ENCODE measurements at places on chromosomes 4 and X.

GRCh38 chrX:87580862-87581261, 63.3 kb downstream of the KLHL4 start:
- DNase-seq = no peak

DNA sequence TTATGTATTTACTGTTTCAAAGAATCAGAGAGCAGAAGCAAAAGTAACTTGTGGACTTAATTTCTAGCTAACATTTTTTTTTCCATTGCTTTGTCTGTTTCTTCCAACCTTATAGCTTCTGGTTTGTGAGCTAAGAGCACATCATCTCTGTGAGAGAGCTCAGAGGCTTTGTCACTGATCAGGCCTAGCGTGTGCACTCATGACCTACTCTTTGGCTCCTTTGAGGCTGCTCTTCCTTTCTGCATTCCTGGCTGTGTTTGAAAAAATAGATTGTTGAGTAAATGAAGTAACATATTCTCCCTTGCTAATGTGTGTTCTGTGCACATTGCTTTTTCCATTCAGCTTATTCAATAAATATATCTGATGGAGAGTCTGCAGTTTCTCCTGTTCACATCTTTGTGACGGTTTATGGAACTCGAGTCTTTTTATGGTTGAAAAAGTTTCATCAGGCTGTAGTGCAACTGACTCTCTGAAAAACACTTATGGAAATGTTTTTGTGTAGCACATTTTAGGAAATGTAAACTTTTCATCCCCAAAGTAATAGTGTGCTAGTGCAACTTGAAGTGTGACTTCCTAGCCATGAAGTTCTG, 133.0 kb downstream of the RAPGEF2 start:
- DNase-seq = no peak

- DNase-seq = no peak
These were observed 262.4 kb downstream of the MID1IP1 start for GRCh38 chrX:39063702-39064101.

DNA sequence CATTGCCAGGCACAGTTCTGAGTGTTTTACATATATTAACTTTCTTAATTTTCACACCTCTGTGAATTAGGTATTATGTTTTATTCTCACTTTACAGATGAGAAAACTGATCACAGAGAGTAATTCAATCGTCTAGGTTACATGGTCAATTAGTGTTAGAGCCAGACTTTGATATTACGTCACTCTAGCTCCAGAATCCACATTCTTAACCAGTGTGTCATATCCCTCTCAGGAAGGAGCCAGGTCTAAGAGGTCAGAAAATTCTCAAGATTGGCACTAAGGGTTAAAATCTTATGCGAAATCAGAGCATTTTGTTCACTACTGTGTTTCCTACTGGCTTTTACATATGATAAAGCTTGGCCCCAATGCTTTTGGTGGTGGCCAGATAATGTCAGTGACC, 7.4 kb downstream of the DMP1 start:
- DNase-seq = no peak

DNA sequence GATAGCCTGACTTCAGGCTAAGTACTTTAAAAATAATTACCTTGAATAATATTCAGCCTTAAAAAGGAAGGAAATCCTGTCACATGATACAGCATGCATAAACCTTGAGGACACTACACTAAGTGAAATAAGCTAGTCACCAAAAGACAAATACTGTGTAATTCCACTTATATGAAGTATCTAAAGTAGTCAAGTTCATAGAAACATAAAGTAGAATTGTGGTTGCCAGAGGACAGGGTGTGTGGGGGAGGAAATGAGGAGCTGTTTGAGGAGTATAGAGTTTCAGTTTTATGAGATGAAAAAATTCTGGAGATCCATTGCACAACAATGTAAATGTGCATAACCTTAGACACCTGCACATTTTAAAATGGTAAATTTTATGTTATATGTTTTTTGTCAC, 5.6 kb upstream of the STPG2 start:
- no peak for DNase-seq

- DNase-seq = no peak
These were observed 19.1 kb upstream of the S100P start for GRCh38 chr4:6674500-6675149.

- DNase-seq = no peak
These were observed 548.9 kb downstream of the PPP4R3C start for GRCh38 chrX:26914232-26914631.

GRCh38 chr4:163764569-163764968, 270.1 kb downstream of the TMA16 start:
- no peak for DNase-seq

DNA sequence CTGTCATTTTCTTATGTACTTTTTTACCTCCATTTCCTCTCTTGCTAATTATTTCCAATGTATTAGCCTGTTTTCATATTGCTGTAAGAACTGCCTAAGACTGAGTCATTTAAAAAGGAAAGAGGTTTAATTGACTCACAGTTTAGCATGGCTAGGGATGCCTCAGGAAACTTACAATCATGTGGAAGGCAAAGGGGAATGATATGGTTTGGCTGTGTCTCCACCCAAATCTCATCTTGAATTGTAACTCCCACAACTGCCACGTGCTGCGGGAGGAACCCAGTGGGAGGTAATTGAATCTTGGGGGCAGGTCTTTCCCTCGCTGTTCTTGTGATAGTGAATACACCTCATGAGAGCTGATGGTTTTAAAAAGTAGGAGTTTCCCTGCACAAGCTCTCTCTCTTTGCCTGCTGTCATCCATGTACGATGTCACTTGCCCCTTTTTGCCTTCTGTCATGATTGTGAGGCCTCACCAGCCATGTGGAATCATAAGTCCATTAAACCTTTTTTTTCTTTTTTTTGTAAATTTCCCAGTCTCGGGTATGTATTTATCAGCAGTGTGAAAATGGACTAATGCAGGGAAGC, 870.0 kb upstream of the INTU start:
- DNase-seq = no peak

GRCh38 chrX:31808357-31808756, 736.5 kb upstream of the FTHL17 start:
- no peak for DNase-seq

DNA sequence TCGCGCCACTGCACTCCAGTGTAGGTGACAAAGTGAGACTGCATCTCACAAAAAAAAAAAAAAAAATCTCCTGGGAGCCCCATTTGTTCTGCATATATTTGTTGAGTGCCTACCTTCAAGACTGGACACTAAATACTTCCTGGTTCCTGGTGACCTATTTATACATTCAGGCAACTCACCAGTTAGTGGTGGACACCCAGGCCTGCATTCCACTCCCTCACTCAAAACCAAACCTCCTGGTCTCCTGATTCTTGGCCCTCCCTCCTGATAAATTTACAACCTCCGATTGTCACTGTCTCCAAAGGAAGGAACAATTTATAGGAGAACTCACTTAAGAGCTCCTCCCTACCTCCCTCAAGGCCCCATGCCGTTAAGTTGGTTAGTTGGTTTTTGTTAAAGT, 3.1 kb downstream of the SYAP1 start:
- no peak for DNase-seq

DNA sequence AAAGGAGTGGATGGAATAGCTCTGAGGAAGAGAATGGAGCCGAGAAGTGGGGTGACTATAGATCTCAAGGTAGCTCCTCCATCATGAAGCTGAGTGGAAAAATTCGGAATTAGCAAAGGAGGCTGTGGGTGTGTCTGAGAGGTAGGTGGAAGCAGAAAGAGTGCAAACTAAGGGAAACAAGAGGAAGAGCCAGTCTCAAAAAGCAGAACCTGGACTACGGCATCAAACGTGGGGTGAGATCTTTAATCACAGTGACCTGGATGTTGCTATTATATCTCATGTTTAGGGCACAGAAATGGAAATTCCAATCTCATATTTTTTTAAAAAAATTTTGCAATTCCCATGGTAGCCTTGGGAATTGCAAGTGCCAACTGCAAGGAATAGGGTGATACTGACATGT, 162.5 kb upstream of the RASGEF1B start:
- no peak for DNase-seq

DNA sequence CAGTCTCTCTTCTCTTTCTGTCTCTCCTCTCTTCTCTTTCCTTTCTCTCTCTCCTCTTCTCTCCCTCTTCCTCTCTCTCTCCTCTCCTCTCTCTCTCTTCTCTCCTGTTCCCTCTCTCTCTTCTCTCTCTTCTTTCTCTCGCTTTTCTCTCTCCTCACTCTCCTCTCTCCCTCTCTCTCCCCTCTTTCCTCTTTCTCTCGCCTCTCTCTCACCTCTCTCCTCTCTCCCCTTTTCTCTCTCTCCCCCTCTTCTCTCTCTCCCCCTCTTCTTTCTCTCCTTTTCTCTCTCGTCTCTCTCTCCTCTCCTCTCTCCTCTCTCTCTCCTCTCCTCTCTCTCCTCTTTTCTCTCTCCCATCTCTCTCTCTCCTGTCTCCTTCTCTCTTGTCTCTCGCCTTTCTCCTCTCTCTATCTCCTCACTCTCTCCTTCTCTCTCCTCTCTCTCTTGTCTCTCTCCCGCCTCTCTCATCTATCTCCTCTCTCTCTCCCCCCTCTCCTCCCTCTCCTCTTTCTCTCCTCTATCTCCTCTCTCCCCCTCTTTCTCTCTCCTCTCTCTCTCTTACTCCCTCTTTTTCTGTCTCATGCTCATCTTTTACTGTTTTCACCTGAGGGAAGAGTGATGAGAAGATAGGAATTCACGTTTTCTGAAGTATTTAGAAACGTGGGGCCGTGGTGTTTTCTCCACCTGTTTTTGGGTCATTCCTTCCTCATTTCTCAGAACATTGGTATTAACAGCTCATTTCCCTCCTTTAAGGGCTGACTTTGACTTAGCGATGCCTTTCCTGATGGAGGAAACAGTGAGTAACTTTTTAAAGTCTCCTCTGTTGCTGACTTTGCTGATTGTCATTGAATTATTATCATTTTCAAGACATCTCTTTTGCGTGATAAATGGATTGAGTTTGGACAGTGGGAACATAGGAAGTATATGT, 80.6 kb upstream of the CD99 start:
- DNase-seq = no peak

DNA sequence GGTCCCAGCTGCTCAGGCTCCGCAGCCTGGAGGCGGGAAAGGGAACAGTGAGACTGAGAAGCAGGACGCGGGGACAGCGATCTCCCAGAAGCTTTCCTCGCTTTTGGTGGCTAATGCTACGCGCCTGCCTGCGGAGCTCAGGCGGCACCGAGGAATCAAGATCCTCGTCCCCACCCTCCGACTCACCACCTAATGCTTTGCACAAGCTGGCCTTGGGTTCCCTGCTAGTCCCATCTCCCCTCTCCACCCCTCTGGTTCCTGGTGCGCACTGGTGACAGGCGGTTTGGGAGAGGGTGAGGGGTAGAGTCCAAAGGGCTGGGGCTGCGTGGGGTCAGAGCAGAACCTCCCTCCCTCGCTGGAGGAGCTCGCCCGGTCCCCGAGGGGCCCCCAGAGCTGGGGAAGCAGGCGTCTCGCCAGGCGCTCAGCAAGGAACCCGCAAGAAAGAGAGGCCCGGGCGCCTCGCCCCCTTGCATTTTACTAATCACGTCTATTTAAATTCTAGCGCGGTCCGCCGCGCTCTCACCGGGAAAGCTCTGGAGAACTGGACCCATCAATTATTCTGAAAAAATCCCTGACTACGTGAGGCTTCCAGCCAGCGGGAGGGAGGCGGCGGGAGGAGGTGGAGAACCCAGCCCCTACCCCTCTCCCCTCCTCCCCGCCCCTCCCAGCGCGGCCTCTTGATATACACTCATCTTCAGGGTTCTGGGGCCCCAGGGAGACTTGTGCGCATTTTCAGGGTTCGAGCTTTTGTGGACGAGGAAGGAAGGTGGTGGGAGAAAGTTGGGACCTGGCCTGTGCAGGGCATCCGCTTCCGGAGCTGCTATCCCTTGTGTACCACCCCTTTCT, 9.1 kb downstream of the POU4F2 start:
- no peak for DNase-seq

DNA sequence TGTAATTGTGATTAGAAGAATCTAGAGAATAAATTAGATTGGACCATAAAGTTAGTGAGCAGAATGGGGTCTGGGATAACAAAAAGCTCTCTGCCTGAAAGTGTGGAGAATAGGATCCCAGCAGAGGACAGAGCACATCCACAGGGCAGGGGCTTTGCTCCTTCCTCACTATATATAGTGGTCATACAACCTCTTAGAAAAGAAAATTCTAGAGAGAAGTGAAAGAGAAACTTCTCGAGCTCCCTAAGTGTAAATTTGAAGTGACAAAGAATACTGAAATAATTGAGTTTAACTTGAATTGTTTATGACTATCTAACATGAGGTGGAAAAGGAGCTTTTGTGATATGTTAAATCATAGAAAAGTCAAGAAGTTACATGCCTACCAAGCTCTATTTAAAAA, 14.9 kb downstream of the ADAM29 start:
- no peak for DNase-seq

- DNase-seq = no peak
These were observed 114.5 kb upstream of the KIT start for GRCh38 chr4:54543088-54543795.

DNA sequence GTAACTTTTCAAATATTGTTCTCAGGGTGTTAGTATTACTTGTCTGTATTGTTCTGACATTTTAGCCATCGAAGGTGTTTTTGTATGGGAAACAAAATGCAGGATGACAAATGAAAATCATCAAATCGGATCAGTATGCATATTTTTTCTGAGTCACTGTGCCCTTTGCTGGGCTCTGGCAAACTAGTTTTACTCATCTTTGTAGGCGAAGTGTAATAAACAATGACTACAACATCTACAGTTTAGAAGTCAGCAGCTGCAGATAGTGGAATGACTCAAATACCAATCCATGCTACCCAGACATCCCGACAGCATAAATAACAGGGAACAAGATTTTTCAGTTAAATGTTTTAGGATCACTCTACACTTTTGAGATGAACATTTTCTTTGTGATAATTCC, 557.3 kb upstream of the TENM3 start:
- no peak for DNase-seq

- no peak for DNase-seq
These were observed 760 bp downstream of the UGT8 start for GRCh38 chr4:114599231-114599902.

DNA sequence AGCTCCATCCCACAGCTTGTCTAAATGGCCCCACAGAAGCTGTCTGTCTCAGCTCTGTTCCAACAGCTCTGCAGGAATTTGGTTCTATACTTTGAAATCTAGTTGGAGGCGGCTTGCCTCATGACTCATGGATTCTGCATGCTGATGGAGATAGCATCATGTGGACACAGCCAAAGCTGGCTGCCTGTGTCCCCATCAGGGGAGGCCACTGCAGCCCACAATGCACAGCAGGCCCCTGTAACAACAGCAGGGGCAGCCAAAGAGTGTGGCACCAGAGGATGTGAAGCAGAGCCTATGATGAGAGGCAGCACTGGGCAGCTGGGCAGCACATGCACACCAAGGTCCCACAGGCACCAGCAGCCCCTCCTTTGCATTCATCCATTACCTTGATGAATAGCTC, 67.2 kb downstream of the DCAF12L1 start:
- no peak for DNase-seq
